ENCODE measurements at places on chromosomes 2 and 18. TPM values are rescaled to one million over a fixed set of nuclear protein-coding genes. Genes with fewer than 3 reads are reported as not detected.

- H3K36me3 ChIP-seq, result no peaks in the 10 kb centered on the region
- no peaks in the 10 kb centered on the region for H3K4me1 ChIP-seq
These were observed 417.2 kb downstream of the LRRTM4 start for GRCh38 chr2:77105008-77105407.

GRCh38 chr2:39228413-39229209, 15.2 kb downstream of the CDKL4 start:
- peak overlapping the region; percentile 61 for H3K4me3 ChIP-seq
- DNase-seq, result no peak
- H3K4me1 ChIP-seq, result peaks cover 21% of the 10 kb centered on the region
- H3K27ac ChIP-seq, result no peak overlapping the region
- H3K27me3 ChIP-seq, result no peaks in the 10 kb centered on the region

DNA sequence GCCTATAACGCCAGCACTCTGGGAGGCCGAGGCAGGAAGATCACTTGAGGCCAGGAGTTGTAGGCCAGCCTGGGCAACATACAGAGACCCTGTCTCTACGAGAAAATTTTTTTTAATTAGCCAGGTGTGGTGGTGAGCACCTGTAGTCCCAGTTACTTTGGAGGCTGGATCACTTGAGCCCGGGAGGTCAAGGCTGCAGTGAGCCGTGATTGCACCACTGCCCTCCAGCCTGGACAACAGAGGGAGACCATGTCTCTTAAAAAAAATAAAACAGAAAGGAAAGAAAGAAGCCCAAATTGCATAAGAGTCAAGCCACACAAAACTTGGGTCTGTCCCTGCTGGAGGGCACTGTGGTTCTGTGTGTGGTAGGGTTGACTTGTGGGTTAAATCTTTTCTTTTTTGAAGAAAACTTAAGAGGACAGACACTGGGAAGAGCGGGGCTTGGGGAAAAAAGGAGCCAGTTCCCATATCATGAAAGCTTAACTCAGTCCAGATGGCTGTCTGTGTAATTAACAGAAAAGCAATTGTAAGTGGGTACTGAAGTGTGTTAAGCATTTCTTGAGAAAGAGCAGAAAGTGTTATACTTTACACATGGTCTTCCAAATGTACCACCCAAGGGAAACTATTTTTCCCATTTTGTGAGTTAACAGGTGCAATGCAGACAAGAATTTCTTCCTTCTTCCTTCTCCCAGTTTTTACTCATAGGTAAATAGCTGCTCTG, 115.1 kb downstream of the ALPK2 start:
- no peaks in the 10 kb centered on the region for H3K27me3 ChIP-seq
- no peak overlapping the region for H3K4me3 ChIP-seq
- H3K4me1 ChIP-seq, result no peaks in the 10 kb centered on the region
- no peak overlapping the region for H3K27ac ChIP-seq
- no peaks in the 10 kb centered on the region for H3K36me3 ChIP-seq

- no peak overlapping the region for H3K27ac ChIP-seq
- no peaks in the 10 kb centered on the region for H3K4me1 ChIP-seq
- H3K4me3 ChIP-seq, result no peak overlapping the region
- H3K27me3 ChIP-seq, result no peaks in the 10 kb centered on the region
These were observed 1.7 kb upstream of the AQP12A start for GRCh38 chr2:240689975-240690374.

DNA sequence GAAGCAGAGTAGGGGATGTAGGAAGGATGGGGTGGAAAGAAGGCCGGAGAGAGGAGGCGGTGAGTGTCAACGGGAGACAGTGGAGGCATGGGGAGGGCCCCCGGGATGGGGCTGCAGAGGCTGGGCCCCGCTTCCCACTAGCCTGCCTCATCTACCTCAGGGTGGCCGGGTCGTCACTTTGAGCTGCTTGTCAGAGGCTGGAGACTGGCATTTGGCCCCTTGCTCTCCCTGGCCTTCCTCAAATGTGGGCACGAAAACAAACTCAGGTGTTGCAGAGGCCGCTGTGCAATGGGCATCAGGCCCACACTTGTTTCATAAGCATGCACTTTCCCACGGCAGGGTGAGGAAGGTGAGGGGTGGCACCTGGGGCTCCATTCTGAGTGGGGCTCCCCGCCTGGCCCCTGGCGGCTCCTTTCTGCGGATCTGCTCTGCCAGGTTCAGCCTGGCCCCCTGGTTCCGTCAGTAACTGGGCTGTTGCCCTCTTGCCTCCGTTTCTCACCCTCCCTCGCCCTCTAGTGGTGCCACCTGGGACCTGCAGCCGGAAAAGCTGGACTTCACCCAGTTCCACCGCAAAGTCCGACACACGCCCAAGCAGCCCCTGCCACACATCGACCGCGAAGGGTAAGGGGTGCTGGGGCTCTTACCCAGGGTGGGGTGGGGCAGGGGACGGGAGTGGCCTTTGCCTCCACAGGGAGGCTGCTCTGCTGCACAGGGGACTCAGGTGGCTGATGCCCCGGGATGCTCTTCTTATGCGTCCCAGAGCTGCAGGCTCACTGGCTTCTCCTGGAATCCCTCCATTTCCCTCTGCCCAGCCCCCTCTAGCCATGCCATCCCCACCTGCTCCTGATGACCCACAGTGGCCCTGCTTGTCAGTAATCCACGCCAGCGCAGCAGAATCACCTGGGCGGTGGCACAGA, 125.4 kb downstream of the CTIF start:
- no peaks in the 10 kb centered on the region for H3K36me3 ChIP-seq
- DNase-seq, result no peak
- H3K4me1 ChIP-seq, result peaks cover 25% of the 10 kb centered on the region

DNA sequence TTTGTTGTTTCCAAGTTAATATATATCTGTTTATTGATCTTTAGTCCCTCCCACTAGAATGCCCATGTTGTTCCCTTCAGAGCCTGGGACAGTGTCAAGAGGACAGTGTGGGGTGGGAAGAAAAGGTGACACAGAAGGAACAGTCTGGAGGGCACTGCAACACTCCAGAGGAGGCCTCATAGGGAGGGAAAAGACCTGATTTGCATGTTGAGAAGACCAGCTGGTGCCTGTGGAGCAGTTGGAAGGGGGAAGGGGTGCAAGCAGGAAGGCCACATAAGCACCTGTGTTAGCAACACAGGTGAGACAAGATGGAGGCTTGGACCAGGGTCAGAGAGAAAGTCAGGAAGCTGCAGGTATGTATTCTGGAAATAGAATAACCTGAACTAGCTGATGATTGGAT, 48.1 kb upstream of the FHOD3 start:
- no peaks in the 10 kb centered on the region for H3K27me3 ChIP-seq
- H3K4me3 ChIP-seq, result no peak overlapping the region
- no peaks in the 10 kb centered on the region for H3K36me3 ChIP-seq
- DNase-seq, result no peak
- H3K27ac ChIP-seq, result no peak overlapping the region

- no peaks in the 10 kb centered on the region for H3K36me3 ChIP-seq
- H3K27ac ChIP-seq, result no peak overlapping the region
- no peaks in the 10 kb centered on the region for H3K27me3 ChIP-seq
- DNase-seq, result no peak
These were observed 146.3 kb upstream of the TWIST2 start for GRCh38 chr2:238701341-238702206.

DNA sequence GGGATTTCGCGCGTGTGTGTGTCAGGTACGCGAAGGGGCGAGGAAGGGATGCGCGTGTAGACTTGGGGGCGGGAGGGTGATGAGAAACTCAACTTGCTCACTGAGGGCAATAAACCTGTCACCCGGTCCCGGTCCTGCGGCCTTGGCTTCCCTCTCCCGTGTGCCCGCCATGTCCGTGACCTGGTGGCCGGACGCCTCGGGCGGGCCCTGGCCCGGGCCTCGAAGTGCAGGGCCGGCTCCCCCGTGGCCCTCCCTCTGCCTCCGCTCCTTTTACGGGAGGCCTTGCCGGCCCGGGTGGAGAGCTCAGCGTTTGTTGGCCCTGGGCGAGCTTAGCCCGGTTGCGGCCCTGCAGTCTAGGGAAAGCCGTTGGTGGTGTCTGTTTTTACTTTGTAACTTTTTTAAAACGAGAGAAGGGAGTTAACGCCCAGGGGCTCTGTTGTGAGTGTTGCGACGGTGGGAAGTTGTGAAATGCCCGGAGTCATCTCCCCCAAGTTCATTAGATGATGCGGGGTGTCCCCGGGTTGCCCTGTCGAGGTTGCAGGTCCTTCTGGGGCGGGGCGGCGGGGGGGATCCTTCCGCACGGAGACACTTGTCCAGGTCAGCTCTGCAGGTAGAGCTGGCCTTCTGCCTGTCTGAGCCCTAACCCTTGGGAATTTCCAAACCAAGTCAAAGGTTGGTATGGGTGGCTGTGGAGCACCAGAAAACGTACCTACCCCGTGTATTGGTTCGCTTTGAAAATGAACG, 883 bp downstream of the SMCHD1 start:
- no peaks in the 10 kb centered on the region for H3K36me3 ChIP-seq
- peak overlapping the region; percentile 92 for H3K27ac ChIP-seq
- no peak for DNase-seq

- no peaks in the 10 kb centered on the region for H3K27me3 ChIP-seq
- H3K27ac ChIP-seq, result peak overlapping the region; percentile 60
- peaks cover 17% of the 10 kb centered on the region for H3K4me1 ChIP-seq
- H3K4me3 ChIP-seq, result no peak overlapping the region
- no peaks in the 10 kb centered on the region for H3K36me3 ChIP-seq
- DNase-seq, result no peak
These were observed 162.3 kb upstream of the TRIB2 start for GRCh38 chr2:12554224-12555011.

- peak overlapping the region; percentile 99 for H3K4me3 ChIP-seq
- peaks cover 20% of the 10 kb centered on the region for H3K4me1 ChIP-seq
- no peaks in the 10 kb centered on the region for H3K36me3 ChIP-seq
- H3K27me3 ChIP-seq, result no peaks in the 10 kb centered on the region
- DNase-seq, result no peak
These were observed 917 bp downstream of the MPPE1 start for GRCh38 chr18:11906926-11907874.

- no peaks in the 10 kb centered on the region for H3K27me3 ChIP-seq
- no peaks in the 10 kb centered on the region for H3K36me3 ChIP-seq
These were observed 201.7 kb upstream of the CWC22 start for GRCh38 chr2:180208841-180209240.

DNA sequence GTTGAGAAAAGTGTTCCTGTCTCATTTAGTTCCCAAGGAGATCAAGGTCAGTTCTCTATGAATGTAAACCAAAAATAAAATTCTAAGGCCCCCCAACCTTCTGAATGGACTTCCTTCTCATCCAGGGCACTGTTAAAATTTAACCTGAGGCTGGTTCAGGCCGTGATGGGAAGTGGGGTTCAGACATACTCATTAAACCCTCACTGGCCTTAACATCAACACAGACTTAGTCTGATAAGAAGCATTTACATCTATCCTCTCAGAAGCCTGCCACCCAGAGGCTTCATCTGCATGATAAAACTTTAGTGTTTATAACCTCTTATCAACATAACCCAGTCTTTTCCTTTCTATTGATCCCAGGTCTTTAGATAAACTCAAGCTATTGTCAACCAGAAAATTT, 22.4 kb downstream of the ITSN2 start:
- no peaks in the 10 kb centered on the region for H3K27me3 ChIP-seq
- no peak overlapping the region for H3K4me3 ChIP-seq
- no peak overlapping the region for H3K27ac ChIP-seq
- no peaks in the 10 kb centered on the region for H3K36me3 ChIP-seq

- no peaks in the 10 kb centered on the region for H3K27me3 ChIP-seq
- H3K27ac ChIP-seq, result no peak overlapping the region
- no peaks in the 10 kb centered on the region for H3K36me3 ChIP-seq
- no peak overlapping the region for H3K4me3 ChIP-seq
These were observed 1073.3 kb upstream of the CDH2 start for GRCh38 chr18:29250259-29250658.

The PTPRN gene
- not detected for total RNA-seq

The VAPA gene
- total RNA-seq, result 171 TPM

The PDE11A gene
- 0.28 TPM for total RNA-seq

The GPR75 gene
- 0.54 TPM for total RNA-seq

The ANKRD62 gene
- not detected for total RNA-seq

All from thoracic aorta (tissue), 2 donors.